ENCODE measurements at places on chromosomes 11 and 22.

GRCh38 chr11:12119502-12119901, 9.1 kb downstream of the MICAL2 start:
- H3K4me1 ChIP-seq, result peaks cover 41% of the 10 kb centered on the region
- no peaks in the 10 kb centered on the region for H3K27me3 ChIP-seq
- no peak overlapping the region for H3K27ac ChIP-seq
- peaks cover 18% of the 10 kb centered on the region for H3K36me3 ChIP-seq
- no peak overlapping the region for H3K4me3 ChIP-seq

GRCh38 chr22:19929586-19930550, 11.7 kb upstream of the COMT start:
- H3K27me3 ChIP-seq, result no peaks in the 10 kb centered on the region
- DNase-seq, result no peak
- peaks cover 29% of the 10 kb centered on the region for H3K36me3 ChIP-seq
- H3K4me1 ChIP-seq, result no peaks in the 10 kb centered on the region
- no peak overlapping the region for H3K27ac ChIP-seq
- H3K4me3 ChIP-seq, result no peak overlapping the region

DNA sequence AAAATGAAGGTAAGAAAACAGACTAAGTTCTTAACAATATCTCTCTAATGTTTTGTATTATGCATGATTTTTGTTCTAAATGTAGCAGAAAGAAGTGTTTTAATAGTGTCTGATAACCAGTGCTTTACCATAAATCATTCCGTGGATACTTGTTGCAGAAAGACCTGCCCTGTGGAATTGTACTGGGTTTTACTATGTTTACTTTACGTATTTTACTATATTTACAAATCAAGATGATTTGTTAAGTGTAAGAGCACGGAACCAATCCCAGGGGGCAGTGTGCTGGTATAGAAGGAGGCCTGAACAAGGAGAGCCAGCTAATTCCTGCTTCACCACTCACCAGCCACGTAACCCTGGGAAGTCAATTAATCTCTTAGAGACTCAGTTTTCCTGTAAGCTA, 1.4 kb downstream of the HTR3B start:
- peaks cover 79% of the 10 kb centered on the region for H3K27me3 ChIP-seq
- no peaks in the 10 kb centered on the region for H3K36me3 ChIP-seq
- H3K4me1 ChIP-seq, result no peaks in the 10 kb centered on the region
- peak; percentile 26 for DNase-seq

DNA sequence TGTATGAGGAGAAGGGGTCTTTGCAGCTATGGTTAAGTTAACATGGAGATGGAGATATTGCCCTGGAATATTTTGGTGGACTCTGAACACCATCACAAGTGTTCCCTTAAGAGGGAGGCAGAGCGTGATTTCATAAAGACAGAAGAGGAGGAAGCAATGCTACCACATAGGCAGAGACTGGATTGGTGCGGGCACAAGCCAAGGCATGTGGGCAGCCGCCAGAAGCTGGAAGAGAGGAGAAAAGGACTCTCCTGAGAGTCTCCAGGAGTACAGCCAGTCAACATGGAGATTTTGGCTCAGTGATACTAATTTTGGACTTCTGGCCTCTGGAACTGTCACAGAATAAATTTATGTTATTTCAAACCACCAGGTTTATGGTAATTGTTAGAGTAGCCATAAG, 231.6 kb downstream of the OPCML start:
- no peak overlapping the region for H3K27ac ChIP-seq
- no peak overlapping the region for H3K4me3 ChIP-seq
- no peaks in the 10 kb centered on the region for H3K4me1 ChIP-seq
- H3K36me3 ChIP-seq, result no peaks in the 10 kb centered on the region

- DNase-seq, result no peak
- no peaks in the 10 kb centered on the region for H3K36me3 ChIP-seq
- peaks cover 6% of the 10 kb centered on the region for H3K4me1 ChIP-seq
- no peak overlapping the region for H3K4me3 ChIP-seq
- H3K27ac ChIP-seq, result no peak overlapping the region
Measured at GRCh38 chr11:11501546-11502262, 120.1 kb downstream of the GALNT18 start.

- no peaks in the 10 kb centered on the region for H3K36me3 ChIP-seq
- no peak overlapping the region for H3K27ac ChIP-seq
- no peak overlapping the region for H3K4me3 ChIP-seq
- no peaks in the 10 kb centered on the region for H3K27me3 ChIP-seq
- H3K4me1 ChIP-seq, result no peaks in the 10 kb centered on the region
Measured at GRCh38 chr22:49432897-49433443, 394.7 kb downstream of the BRD1 start.

DNA sequence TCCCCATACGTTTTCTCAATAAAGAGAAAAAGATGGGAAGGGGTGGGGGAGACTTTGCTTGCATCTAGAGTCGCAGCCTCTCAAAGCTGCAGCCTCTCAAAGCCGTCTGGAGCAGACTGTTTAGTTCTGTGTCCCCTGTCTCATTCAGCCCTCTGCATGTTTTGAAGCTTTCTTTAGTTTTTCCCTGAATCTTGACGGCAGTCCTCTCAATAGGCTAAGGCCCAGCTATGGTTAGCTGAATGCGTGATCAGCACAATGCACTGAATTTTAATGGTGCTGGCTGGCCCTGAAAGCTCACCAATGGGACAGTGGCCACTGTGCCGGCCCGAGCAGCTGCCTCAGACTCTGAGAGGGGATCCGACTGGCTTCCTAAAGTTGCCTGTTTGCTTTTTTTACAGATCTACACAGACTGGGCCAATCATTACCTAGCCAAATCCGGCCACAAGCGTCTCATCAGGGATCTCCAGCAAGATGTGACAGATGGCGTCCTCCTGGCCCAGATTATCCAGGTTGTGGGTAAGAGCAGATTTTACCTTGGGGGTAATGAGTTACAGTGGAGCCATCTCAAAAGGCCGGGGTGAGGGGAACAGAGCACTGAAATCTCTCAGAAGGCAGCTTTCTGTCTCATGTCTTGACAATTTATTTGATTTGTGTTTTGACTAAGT, 119.6 kb downstream of the NAV2 start:
- DNase-seq, result no peak
- peaks cover 34% of the 10 kb centered on the region for H3K36me3 ChIP-seq
- no peaks in the 10 kb centered on the region for H3K27me3 ChIP-seq
- no peak overlapping the region for H3K27ac ChIP-seq
- H3K4me3 ChIP-seq, result no peak overlapping the region

GRCh38 chr11:63761188-63761587, 7.4 kb downstream of the ZFTA start:
- H3K27ac ChIP-seq, result no peak overlapping the region
- H3K36me3 ChIP-seq, result peaks cover 56% of the 10 kb centered on the region
- no peaks in the 10 kb centered on the region for H3K27me3 ChIP-seq
- H3K4me1 ChIP-seq, result peaks cover 7% of the 10 kb centered on the region

- no peak for DNase-seq
- peaks cover 19% of the 10 kb centered on the region for H3K4me1 ChIP-seq
- H3K27ac ChIP-seq, result peak overlapping the region; percentile 77
- H3K4me3 ChIP-seq, result no peak overlapping the region
Measured at GRCh38 chr11:36002796-36003195, 58.9 kb downstream of the LDLRAD3 start.

DNA sequence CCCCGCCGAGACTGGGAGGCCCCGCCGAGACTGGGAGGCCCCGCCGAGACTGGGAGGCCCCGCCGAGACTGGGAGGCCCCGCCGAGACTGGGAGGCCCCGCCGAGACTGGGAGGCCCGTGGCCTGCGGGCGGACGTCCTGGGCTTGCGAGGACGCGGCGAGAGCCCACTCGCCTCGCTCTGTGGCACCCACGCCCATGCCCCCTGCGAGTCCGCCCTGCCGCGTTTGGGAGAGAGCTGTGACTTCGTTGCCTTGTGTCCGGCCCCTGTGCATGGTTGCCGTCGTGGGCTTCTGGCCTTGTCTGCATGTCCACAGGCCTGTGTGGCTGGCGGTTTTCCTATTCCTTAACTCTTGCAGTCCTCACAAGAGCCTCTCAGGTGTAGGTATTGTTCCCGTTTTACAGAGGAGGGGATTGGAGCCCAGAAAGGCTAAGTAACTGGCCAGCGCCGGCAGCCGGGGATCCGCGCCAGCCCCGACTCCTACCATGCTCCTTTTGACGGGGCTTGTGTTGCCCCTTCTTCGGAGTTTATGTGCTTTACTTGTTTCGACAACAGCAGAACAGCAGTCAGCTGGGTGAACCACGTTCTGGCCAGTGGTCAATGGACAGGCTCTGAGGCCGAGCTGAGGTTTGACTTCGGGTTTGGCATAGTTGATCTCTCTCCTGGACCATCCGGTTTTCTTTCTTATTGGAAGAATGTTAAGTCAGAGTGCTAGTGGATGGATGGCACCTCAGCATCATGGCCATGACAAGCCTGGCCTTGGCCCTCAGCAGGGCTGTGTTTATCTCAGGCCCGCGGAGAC, 741 bp downstream of the PHRF1 start:
- no peaks in the 10 kb centered on the region for H3K27me3 ChIP-seq
- peaks cover 34% of the 10 kb centered on the region for H3K4me1 ChIP-seq
- no peak overlapping the region for H3K27ac ChIP-seq
- peak overlapping the region; percentile 79 for H3K4me3 ChIP-seq
- peaks cover 8% of the 10 kb centered on the region for H3K36me3 ChIP-seq
- no peak for DNase-seq

DNA sequence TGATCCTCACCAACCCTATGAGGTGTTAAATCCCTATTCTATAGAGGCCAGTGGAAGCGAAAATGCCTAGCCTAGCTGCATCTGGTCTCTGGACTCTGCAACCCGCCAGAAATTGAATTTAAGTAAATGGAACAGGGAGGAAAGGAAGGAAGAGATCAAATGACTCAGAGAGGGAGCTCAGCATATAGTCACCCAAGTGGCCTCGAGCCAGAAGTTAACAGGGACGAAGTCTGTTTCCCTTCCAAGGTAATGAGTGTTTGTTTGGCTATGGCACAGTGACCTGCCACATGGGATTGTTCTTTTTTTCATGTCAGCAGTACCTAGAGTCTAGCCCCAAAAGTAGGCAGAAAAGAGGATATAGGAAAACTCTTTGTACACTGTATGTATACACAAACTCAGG, 66.3 kb downstream of the PAK1 start:
- H3K27me3 ChIP-seq, result no peaks in the 10 kb centered on the region
- H3K4me1 ChIP-seq, result peaks cover 48% of the 10 kb centered on the region
- H3K36me3 ChIP-seq, result peaks cover under 1% of the 10 kb centered on the region
- DNase-seq, result peak; percentile 88

DNA sequence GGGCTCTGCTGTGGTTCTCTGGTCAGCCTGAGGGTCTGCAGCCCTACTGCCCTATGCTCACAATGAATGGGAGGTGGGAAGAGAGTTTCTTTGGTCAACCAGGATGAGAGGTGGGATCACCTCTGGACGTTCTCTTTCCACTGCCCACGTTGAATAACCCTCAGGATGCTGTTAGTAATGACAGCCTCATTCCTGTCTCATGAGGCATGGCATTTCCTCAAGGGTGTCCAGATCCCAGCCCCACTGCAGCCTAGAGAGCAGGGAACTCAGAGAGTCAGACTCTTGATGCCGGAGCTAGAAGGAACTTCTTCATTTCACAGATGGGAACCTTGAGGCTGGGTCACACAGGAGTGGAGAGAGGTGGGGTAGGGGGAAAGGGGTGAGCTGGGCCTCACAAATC, 196.0 kb downstream of the CEP164 start:
- no peak for DNase-seq
- H3K4me1 ChIP-seq, result no peaks in the 10 kb centered on the region
- peaks cover 12% of the 10 kb centered on the region for H3K27me3 ChIP-seq
- no peak overlapping the region for H3K27ac ChIP-seq
- H3K4me3 ChIP-seq, result no peak overlapping the region

GRCh38 chr11:106925245-106925644, 93.0 kb downstream of the GUCY1A2 start:
- no peaks in the 10 kb centered on the region for H3K4me1 ChIP-seq
- H3K27ac ChIP-seq, result no peak overlapping the region
- no peaks in the 10 kb centered on the region for H3K36me3 ChIP-seq
- no peak for DNase-seq
- H3K27me3 ChIP-seq, result no peaks in the 10 kb centered on the region
- H3K4me3 ChIP-seq, result no peak overlapping the region

DNA sequence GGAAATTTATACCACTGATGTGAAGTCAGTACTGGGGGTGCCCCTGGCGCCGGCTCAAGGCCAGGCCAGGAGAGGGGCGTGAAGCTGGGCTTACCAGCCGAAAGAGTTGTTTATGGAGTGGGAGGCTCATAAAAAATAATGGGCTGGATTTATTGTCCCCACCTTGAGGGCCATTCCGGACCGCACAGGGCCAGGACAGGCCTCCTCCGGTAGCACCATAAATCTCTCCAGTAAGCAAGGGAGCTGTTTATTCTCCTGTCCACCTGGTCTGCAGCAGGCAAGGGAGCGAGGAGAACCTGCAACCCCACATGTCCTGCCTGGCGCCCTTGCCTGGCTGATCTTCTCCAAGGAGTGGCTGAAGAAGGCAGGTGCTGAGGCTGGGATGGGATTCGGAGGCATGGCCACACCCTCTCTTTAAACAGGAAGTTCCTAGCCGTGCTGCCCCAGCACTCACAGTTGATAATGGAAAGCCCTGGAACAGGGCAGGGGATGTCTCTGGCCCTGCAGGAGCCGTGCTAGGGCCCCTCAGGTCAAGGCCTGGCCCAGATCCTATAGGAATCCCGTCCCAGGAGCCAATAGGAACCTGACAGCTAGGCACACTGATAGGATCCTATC, 65.1 kb downstream of the SCUBE1 start:
- H3K4me3 ChIP-seq, result no peak overlapping the region
- H3K27ac ChIP-seq, result no peak overlapping the region
- peaks cover 8% of the 10 kb centered on the region for H3K27me3 ChIP-seq
- H3K4me1 ChIP-seq, result peaks cover 19% of the 10 kb centered on the region
- no peaks in the 10 kb centered on the region for H3K36me3 ChIP-seq

DNA sequence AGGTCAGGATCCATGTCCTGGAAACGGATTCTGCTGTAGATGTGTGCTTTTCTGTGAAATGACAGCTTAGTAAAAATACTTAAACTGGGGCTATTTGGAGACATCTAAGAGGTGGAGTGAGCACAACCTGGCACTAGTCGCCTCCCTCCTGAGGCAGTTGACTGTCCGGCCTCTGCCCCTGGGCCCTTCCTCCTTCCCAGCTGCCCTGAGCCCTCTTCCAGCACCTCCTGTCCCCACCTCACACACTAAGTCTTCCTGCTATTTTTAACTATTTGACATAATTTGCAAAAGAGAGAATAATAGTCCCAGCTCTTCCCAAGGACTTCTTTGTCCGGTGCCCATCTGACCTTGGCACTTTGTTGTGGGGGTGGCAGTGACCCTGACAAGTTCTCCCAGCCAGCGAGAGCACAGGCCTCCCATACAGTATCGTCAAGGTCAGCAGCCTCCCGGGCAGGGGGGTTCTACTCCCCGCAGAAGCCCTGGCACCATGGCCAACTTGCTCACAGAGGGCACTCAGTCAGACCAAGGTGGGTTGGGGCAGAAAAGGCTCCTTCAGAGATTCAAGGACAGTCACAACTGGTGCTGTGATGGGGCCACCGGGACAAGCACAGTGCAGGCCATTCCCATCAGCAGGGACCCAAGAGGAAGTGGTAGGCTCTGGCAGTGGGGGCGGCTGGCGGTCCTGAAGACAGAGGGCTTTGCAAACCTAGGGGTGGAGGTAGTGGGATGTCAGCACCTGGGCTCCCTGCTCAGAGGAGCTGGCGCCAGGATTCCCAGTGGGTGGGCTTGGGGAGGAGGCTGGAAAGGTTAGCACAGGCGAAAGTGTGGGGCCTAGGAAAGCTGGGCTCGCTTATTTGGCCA, 5.5 kb upstream of the NEAT1 start:
- no peaks in the 10 kb centered on the region for H3K27me3 ChIP-seq
- H3K4me1 ChIP-seq, result peaks cover 34% of the 10 kb centered on the region
- H3K36me3 ChIP-seq, result peaks cover 21% of the 10 kb centered on the region
- peak overlapping the region; percentile 99 for H3K27ac ChIP-seq
- peak overlapping the region; percentile 38 for H3K4me3 ChIP-seq
- peak; percentile 27 for DNase-seq

All from MCF 10A (cell line).